ENCODE measurements at places on chromosomes 12 and 14. TPM values are rescaled to one million over a fixed set of nuclear protein-coding genes. Genes with fewer than 3 reads are reported as not detected.

- H3K27me3 ChIP-seq = no peaks in the 10 kb centered on the region
- no peak for DNase-seq
- peaks cover 4% of the 10 kb centered on the region for H3K36me3 ChIP-seq
- H3K4me3 ChIP-seq = peak overlapping the region; percentile 89
- H3K4me1 ChIP-seq = peaks cover 33% of the 10 kb centered on the region
These were observed 536 bp downstream of the TM7SF3 start for GRCh38 chr12:27013611-27014084.

DNA sequence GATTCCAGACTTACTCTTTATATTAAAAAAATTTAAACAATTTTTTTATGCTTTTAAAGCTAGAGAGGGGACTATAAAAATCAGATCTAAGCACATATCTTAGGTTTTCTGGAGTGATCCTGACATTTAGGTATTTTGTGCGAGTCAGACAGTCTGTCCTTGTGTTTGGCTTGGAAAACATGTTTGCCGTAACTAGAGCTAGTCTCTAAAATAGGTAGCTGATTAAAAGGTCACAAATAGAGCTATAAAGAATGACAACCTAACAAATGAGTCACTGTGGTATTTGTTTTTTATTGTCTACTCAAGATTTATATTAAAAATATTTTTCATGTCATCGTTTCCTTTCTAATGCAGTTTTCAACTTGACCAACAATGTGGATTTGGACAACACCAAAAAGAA is 73.4 kb downstream of the MNAT1 start:
- no peak overlapping the region for H3K4me3 ChIP-seq
- no peaks in the 10 kb centered on the region for H3K27me3 ChIP-seq
- no peaks in the 10 kb centered on the region for H3K4me1 ChIP-seq
- H3K36me3 ChIP-seq = no peaks in the 10 kb centered on the region

- H3K27me3 ChIP-seq = no peaks in the 10 kb centered on the region
- no peaks in the 10 kb centered on the region for H3K36me3 ChIP-seq
- no peak for DNase-seq
- no peaks in the 10 kb centered on the region for H3K4me1 ChIP-seq
These were observed 47.0 kb downstream of the C12orf50 start for GRCh38 chr12:87982208-87982607.

GRCh38 chr12:94180558-94181296 is 32.4 kb downstream of the PLXNC1 start:
- no peaks in the 10 kb centered on the region for H3K27me3 ChIP-seq
- peak; percentile 43 for DNase-seq
- no peaks in the 10 kb centered on the region for H3K36me3 ChIP-seq
- H3K4me3 ChIP-seq = no peak overlapping the region

GRCh38 chr12:59322473-59322872 is 273.4 kb upstream of the SLC16A7 start:
- no peak overlapping the region for H3K4me3 ChIP-seq
- no peaks in the 10 kb centered on the region for H3K36me3 ChIP-seq
- H3K4me1 ChIP-seq = no peaks in the 10 kb centered on the region
- DNase-seq = no peak

- no peak for DNase-seq
- no peaks in the 10 kb centered on the region for H3K27me3 ChIP-seq
- no peak overlapping the region for H3K4me3 ChIP-seq
- no peaks in the 10 kb centered on the region for H3K4me1 ChIP-seq
- no peak overlapping the region for H3K27ac ChIP-seq
- no peaks in the 10 kb centered on the region for H3K36me3 ChIP-seq
These were observed 1.6 kb downstream of the ADGRD1 start for GRCh38 chr12:130955238-130955816.

- DNase-seq = no peak
- no peak overlapping the region for H3K4me3 ChIP-seq
- H3K27me3 ChIP-seq = peaks cover 27% of the 10 kb centered on the region
- peaks cover 3% of the 10 kb centered on the region for H3K4me1 ChIP-seq
These were observed 64.8 kb upstream of the BEGAIN start for GRCh38 chr14:100651999-100652508.

RNU4-1 gene
- total RNA-seq = 628 TPM

KRT83 gene
- total RNA-seq = not detected

TAS2R42 gene
- not detected for total RNA-seq
